ENCODE measurements at places on chromosomes 13 and 19. TPM values are rescaled to one million over a fixed set of nuclear protein-coding genes. Genes with fewer than 3 reads are reported as not detected.

INSL3 gene
- total RNA-seq: not detected

CPAMD8 gene
- total RNA-seq: 0.91 TPM

MUC16 gene
- under 0.01 TPM for total RNA-seq

NFIX gene
- 33.9 TPM for total RNA-seq

SLC10A2 gene
- total RNA-seq: not detected

Data from epithelial cell of alveolus of lung (primary cell).